ENCODE measurements at places on chromosomes 7 and 10.

DNA sequence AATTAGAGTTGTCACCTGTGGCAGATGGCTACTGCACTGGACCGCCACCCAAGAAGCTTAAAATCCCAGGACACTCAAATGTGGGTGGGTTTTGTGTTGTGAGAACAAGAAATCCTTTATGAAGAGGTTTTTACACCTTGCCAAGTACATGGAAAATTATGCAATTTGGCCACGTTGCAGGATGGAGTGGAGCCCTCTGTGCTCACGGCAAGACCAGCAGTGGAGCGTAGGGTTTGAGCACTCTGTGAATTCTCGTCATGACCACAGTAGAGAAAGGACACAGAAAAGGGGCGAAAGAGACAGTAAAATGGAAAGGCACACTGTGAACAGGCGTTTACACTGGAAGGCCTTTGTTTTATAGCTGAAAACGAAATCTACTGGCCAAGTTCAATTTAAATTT lies 222.6 kb downstream of the ADARB2 start:
- DNase-seq = no peak

GRCh38 chr10:89952751-89953150 lies 251.4 kb downstream of the KIF20B start:
- no peak for DNase-seq

- no peak for DNase-seq
Observed at GRCh38 chr7:84647797-84648757, 453.5 kb upstream of the SEMA3A start.

- DNase-seq = peak; percentile 11
Observed at GRCh38 chr7:134327896-134328295, 11.2 kb upstream of the SLC35B4 start.

- no peak for DNase-seq
Observed at GRCh38 chr7:25895792-25896171, 256.2 kb upstream of the NFE2L3 start.

GRCh38 chr10:127525686-127526085 lies 23.4 kb upstream of the NPS start:
- DNase-seq = no peak

DNA sequence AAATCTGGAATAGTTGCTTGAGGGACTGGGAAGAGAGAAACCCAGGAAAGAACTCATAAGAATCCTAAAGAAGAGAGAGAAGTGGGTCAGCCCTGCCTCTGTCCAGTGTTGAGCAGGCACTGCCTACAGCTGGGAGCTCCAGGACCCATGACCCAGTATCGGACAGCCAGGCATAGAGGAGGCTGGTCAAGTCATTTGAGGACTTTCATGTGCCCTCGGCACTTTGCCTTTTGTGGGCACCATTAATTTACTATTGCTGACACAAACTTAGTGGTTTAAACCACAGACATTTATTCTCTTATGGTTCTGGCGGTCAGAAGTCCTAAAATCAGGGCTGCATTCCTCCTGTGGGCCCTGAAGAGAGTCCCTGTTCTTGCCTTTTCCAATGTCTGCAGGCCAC lies 60.3 kb downstream of the CPXM2 start:
- no peak for DNase-seq

- no peak for DNase-seq
Observed at GRCh38 chr7:22662036-22662435, 65.0 kb upstream of the IL6 start.

DNA sequence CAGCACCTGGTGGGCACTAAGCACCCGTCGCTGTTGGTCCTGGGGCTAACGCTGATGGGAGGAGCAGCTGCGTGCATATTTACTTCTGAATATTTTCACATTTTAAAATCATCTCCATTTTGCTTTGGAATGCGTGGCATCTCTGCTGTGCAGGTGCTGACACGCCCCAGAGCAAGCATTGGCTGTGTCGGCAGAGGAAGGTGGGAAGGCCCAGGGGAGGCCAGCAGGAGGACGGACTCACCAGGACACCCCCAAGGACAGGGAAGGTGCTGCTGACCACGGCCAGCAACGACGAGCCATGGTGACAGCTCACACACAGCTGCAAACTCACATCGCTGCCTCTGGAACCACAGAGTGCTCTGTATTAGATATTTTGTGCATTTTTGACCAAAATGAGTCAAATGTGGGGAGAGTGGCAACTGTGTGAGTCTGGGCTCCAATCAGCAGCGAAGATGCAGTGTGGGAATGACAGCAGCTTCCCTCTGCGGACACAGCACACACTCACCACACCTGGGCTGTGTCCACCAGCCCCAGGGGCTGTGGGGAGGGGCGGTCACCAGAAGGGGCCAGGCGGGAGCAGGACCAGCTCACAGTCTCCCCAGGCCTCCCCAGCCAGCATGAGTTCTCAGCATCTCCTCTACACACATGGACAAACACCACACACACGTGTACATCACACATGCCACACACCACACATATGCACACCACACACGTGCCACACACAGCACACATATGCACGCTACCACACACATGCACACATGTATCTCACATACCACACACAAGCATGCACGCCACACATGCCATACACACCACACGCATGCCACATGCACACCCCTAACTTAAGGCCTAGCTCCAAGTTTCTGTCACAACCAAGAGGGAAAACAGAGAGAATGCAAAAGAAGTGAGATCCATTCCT lies 58.2 kb downstream of the PTPRN2 start:
- no peak for DNase-seq

GRCh38 chr10:47082055-47082784 lies 171.0 kb downstream of the PTPN20 start:
- DNase-seq = no peak

- no peak for DNase-seq
Observed at GRCh38 chr7:35875292-35875691, 74.4 kb downstream of the SEPTIN7 start.

DNA sequence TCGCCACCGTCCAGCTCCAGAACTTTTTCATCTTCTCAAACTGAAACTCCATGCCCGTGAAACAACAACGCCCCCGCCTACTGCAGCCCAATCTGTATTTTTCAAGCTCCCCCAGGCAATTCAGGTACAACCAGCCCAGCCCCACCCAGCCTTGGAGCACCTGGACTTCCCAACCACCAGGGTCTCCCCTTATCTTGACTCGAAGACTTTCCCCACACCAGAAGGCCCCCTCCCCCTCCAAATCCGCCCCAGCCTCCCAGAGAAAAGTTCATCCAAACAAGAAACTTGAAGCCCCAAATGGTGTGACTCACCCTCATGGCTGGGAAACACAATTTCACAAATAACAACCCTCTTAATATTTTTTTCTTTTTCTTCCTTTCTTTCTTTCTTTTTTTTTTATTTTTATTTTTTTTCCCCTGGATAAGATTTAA lies 10.6 kb downstream of the ZCCHC24 start:
- DNase-seq = peak; percentile 13
